ENCODE measurements at places on chromosomes 2 and 18.

GRCh38 chr2:47595687-47596086 is 187.3 kb upstream of the MSH6 start:
- DNase-seq: no peak

- no peak for DNase-seq
Observed at GRCh38 chr2:170229744-170230143, 51.8 kb downstream of the MYO3B start.

DNA sequence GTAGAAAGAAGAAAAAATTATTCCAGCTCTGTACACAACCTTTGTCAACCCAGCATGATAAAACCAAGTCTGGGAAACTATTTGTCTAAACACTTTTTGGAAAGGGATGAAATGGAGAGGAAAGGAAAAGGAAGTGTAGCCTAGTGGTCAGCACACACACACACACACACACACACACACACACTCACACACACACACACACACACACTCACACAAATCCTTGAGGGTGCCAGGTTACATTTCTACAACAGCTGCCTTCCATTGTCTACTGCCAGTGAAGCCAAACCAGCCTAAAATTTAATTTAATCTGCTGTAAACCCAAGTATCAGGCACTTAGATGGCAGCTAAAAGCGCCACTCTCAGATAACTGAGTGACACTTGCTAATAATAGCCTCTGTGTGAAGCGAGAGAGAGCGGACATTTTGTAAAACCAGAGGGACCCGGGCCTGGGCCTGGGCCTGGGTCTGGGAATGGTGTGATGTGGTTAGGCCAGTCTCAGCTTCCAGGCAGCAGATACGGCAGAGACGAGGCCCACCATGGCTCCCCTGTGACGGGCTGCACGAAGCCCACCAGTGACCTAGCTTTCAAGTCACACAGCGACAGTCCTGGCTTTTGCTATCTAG is 32.4 kb downstream of the BCL11A start:
- no peak for DNase-seq

GRCh38 chr2:25561136-25561850 is 112.1 kb downstream of the DTNB start:
- no peak for DNase-seq

- no peak for DNase-seq
Observed at GRCh38 chr2:205032093-205032551, 486.8 kb downstream of the PARD3B start.

DNA sequence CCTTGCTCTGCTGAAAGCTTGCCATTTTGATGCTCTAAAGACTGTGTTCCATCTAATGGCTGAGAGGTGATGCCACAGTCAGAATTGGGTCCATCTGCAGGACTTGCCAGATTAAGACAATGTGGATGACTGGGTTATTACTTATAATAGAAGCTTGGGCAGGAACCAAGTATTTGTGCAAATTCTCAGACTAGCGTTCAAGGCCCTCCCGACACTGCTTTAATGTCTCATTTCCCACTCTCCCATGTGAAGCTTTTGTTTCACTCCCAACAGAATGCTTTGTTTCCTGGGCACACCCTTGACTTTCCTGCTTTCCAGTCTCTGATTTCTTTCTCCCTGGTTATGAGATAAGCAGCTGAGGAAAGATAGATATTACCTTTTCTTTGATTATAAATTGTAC is 215.8 kb downstream of the KCNS3 start:
- DNase-seq: no peak

DNA sequence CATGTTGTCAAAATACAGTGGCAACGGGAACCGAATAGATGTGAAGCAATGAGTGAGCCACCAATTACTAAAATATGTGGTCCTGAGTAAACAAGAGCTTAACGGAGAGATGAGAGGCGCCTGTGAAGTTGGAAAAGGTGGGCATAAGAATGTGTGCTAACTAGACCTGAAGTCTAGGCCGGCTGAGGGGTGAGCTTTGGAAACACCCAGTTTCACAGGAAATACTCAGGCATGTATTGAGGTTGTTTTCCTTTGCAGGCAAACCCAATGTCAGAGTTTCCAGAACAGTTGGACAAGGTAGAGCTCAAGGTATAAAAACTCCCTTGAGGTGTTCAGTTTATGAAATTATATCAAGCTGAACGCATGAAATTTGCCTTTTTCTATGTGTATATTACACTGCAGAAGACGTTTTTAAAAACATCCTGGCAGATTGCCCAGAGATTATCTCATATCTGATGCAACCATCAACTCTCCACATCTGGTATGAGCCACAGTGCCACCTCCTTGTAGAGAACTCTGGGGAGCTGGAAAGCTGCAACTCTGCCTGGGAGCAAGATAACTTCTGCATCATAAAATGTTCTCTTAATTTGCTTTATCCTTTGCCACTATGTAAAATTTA is 3.9 kb upstream of the WDSUB1 start:
- peak; percentile 86 for DNase-seq

DNA sequence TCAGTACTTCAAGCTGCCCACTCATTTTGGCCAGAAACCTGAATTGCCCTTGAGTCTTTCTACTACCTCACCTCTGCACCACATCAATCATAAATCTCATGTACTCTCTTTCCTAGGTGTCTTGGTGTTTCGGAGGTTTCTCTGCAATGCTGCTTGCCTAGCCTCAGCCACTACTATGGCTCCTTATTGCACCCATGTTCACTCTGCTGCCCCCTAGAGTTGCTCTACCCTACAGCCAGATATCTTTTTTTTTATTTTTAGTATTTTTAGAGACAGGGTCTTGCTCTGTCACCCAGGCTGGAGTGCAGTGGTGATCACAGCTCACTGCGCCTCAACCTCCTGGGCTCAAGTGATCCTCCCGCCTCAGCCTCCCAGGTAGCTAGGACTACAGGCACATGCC is 413.0 kb downstream of the PTPRM start:
- no peak for DNase-seq
